Small intestine (tissue), 16 donors: ENCODE measurements at places on chromosomes 2 and 18. TPM values are rescaled to one million over a fixed set of nuclear protein-coding genes. Genes with fewer than 3 reads are reported as not detected.

Gene BOLL
- not detected for polyA plus RNA-seq

- DNase-seq = no peak
- H3K4me1 ChIP-seq = no peaks in the 10 kb centered on the region
- H3K4me3 ChIP-seq = no peak overlapping the region
- H3K27me3 ChIP-seq = no peaks in the 10 kb centered on the region
- no peaks in the 10 kb centered on the region for H3K36me3 ChIP-seq
- H3K27ac ChIP-seq = no peak overlapping the region
Measured at GRCh38 chr2:161111531-161111930, 48.7 kb upstream of the TANK start.

Gene SYT4
- not detected for polyA plus RNA-seq

DNA sequence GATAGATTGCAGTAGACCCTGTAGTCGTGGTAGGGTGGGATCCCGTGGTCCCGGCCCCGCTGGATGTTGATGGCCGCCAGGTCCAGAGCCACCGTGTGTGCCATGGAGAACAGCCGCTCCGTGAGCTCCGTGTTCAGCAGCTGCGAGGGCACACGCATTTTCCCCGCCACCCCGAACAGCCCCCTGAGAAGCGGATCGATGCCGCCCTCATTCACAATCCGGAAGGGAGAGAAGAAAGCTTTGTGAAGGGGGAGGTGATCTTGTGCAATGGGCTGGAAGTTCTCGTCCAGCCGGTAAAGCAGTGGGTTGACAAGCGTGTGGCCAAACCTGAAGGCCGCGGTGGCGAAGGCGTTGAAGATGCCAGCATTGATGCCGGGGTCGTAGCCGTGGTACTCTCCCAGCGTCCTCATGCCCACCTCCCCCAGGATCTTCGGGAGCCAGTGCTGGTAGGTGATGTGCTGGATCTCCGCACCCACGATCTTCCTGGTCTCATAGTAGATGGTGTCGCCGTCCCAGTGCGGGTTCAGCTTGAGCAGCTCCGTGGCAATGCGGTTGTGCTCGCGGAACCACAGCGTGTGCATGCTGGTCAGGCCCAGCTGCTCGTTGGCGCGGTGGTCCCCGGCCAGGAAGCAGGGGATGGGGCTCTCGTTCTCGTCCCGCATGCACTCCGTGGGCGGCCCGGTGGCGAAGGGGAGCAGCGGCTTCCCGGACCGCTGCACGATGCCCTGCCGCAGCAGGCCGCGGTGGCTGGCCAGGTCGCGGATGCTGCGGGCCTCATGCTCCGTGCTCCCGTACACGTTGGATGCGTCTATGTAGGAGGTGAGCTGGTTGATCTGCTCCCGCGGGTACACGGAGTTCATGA lies 95.8 kb downstream of the PXDN start:
- H3K36me3 ChIP-seq = peaks cover 53% of the 10 kb centered on the region
- H3K27me3 ChIP-seq = no peaks in the 10 kb centered on the region
- DNase-seq = no peak
- H3K4me3 ChIP-seq = no peak overlapping the region

GRCh38 chr2:181106789-181107627 lies 126.6 kb downstream of the UBE2E3 start:
- H3K4me1 ChIP-seq = no peaks in the 10 kb centered on the region
- H3K27me3 ChIP-seq = no peaks in the 10 kb centered on the region
- DNase-seq = no peak
- H3K4me3 ChIP-seq = no peak overlapping the region
- no peaks in the 10 kb centered on the region for H3K36me3 ChIP-seq
- H3K27ac ChIP-seq = no peak overlapping the region

DNA sequence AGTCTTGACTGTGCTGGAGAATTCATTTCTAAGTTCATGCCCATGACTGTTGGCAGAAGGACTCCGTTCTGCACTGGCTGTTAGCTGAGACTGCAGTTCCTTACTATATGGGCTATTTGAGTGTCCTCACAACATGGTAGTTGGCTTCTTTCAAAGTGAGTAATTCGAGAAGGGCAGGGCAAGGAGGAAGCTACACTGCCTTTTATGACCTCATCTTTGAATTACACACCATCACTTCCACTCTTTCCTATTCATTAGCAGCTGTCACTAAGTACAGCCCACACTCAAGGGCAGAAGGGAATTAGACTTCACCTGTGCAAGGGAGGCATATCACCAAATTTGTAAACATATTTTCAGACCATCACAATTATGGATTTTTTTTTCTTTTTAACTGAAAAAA lies 55.9 kb upstream of the EPAS1 start:
- no peak overlapping the region for H3K27ac ChIP-seq
- no peaks in the 10 kb centered on the region for H3K27me3 ChIP-seq
- no peak for DNase-seq
- no peaks in the 10 kb centered on the region for H3K36me3 ChIP-seq
- no peaks in the 10 kb centered on the region for H3K4me1 ChIP-seq
